NCI-H1417 (cell line): ENCODE measurements at places on chromosomes 1 and 21.

DNA sequence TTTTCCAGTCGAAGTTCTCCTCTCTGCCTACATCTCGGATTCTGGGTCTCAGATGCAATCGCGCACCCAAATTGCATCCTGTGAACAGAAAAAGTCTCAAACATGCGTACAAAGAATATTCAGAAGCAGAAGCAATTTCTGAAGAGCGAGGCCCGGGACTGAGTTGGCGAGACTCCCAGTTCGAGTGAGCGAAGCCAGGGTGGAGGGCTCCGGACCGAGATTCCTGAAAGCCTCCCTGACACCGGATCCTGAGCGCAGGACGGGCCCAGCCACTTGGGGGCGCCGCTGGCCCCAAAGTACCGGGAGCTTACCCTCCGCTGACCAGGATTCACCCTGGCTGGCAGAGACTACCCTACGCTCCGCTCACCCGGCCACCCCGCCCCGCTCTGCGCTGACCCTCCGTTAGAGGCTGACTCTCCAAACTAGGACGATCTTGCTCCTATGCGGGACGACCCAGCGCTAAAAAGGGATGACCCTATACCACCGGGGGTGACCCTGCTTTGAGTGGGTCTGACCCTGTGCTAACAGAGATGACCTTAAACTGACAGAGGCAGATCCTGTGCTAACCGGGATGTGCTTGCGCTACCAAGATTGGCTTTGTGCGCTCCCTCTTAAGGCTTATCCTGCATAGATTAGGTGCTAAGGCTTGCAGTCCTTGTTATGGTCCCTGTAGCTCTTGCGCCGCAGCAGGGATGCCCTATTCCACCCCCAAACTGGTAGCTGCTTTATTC is 12.1 kb downstream of the FOXD2 start:
- no peak for DNase-seq

DNA sequence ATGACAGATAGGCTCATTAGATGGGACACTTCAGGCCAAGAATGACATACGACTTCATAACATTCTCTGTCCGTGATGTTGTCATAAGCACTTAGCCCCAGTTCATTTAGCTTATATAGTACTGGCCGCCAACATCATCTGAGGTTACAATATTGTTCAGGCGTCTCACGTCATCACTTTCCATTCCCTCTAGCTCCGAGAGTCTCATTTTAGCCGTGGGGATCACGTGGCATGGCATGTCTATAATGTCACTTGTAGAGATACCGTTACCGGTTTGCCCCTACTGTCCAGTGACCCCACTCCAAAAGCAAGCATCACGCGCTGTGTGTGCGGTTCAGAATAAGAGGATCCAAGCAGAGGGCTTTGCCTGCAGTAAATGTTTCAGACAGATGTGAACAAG is 34.6 kb upstream of the HEATR1 start:
- DNase-seq, result no peak

- DNase-seq, result no peak
Measured at GRCh38 chr1:244881552-244882280, 17.4 kb upstream of the HNRNPU start.

DNA sequence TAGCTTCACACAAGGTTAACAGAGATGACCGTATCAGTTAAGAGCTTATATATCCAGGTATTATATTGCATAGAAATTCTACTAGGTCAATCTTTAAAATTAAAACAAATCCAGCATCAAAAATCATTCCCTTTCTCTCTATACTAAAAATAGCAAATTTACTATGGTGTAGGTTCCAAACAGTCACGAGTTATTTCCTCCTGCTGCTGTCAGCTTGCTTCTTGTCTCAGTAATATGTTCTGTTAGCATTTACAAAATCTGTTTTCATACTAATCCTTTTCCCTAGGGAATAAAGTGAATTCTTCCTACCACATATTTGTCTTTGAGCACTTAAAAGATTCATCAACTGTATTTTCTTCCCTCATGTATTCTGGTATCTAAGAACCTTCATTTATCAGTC is 2.5 kb downstream of the WDR26 start:
- DNase-seq, result no peak

- DNase-seq, result no peak
Measured at GRCh38 chr1:198919667-198920398, 281.0 kb downstream of the PTPRC start.

DNA sequence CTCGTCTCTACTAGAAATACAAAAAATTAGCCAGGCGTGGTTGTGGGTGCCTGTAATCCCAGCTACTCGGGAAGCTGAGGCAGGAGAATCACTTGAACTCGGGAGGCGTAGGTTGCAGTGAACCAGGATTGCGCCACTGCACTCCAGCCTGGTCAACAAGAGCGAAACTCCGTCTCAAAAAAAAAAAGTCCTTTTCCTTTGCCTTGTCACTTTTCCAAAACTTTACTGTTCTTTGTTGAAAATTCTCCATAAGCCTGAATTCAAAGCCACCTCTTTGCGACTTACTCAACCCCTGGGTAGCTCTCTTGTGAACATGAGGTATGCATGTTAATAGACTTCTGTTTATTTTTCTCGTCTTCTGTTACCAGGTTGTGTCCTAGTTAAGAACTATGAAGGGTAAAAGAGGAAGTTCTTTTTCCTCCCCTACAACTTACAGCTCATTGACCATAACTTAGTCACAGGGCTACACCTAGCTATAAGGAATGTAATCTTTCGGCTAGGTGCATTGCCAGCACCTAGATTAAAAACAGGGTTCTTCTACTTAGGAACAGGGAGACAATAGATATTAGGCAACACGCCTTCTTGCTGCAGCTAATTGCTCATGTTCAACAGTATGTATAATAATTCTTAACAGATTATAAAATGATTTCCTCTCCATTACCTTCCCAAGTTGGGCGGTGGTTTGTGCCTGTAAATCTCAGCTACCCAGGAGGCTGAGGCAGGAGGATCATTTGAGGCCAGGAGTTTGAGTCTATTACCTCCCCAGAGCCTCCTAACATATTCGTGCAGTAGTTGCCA is 40.9 kb downstream of the PTAFR start:
- no peak for DNase-seq

- peak; percentile 58 for DNase-seq
Measured at GRCh38 chr1:196355206-196355786, 252.9 kb downstream of the KCNT2 start.

DNA sequence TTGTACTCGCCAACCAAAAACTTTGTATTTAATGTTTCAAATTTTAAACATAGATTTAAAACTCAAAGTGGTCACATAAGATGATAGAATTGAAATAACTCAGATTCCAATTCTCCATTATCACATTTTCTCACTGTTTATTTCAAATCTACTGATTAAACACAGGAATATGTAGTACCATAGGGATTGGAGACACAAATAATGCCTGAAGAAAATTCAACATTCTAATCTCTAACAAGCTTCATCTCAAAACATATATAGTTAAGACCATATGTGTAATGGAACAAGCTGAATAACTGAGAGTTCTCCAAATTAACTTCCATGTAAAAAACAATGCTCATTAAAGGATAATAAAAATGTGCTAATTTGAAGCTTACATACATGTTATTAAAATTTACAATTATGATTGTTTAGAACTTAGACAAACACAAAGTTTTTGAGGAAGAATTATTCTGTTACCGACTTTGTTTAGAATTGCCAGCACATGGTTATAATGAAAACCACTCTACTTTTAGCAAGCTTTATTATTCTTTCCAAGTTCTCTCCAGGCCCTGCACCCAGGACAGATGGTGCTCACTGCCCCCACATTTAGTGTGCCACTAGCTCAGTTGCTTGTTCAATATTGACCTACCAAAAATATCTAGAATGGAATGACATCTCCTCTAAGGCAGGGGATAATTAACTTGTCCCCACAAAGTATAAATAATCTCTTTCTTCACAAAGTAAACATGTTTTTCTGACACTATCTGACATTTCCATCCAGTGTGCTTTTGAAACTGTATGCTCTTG is 467.2 kb downstream of the TTLL7 start:
- DNase-seq, result peak; percentile 58

GRCh38 chr21:8991088-8991907 is 1530.1 kb upstream of the TPTE start:
- DNase-seq, result no peak

GRCh38 chr1:112633628-112634027 is 14.0 kb downstream of the CAPZA1 start:
- DNase-seq, result no peak

- DNase-seq, result no peak
Measured at GRCh38 chr21:43835861-43836260, 29.2 kb upstream of the AGPAT3 start.

- DNase-seq, result no peak
Measured at GRCh38 chr1:168236836-168237611, 11.2 kb downstream of the SFT2D2 start.

DNA sequence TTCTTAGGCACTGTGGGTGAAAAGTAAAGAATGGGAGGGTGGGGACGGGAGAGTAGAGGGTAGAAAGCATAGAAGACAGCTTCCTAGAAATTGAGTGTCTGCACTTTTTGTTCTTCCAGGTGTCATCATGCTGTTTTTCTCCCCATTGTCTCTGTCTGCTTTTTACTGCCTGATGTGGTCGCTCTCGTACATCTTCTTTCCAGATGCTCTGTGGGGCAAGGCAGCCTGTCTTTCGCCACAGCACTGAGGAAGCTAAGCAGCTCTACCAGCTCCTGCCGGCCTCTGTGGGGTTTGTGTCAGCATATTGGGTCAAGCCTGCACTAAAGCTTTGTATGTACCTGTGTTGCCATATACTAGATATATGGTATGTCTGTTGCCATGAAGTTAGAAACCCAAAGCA is 13.2 kb downstream of the TMEM269 start:
- no peak for DNase-seq

DNA sequence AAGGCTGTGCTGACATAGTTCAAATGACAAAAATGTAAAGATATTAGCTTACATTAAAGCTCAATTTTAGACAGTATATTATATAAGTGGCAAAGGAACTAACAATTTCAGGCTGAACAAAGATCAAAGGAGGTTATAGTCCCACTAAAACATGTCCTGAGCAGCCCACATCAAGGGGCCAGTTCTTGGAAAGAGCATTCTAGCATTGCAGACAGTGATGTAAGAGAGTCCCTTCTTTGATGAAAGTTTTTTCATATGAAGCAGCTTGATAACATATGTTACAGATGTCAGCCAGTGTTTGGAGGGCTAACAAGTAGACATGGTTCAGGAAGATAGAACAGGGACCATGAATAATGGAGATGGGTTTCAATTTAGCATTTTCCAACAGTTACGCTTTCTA is 301.7 kb downstream of the NTNG1 start:
- DNase-seq, result no peak

GRCh38 chr1:213973129-213973528 is 14.6 kb upstream of the PROX1 start:
- no peak for DNase-seq

GRCh38 chr21:34812504-34813265 is 143.9 kb downstream of the CLIC6 start:
- DNase-seq, result peak; percentile 22

DNA sequence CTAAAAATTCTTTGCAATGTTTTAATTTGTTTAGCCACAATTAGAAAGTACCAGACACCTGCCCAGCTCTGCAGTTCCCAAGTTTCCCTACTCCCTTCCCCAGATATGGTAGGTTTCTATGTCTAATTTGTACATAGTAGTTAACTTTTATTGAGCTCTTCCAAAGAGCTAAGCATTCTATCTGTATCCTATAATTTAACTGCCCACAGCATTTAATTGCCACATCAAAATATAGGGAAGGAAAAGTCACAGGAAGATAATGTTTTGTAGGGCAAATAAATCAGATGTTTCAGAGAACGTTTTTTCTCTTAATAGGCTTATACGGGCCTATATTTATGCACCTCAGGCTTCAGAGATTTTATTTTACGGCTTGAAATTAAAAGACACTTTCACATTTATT is 15.7 kb upstream of the FMO3 start:
- DNase-seq, result no peak

DNA sequence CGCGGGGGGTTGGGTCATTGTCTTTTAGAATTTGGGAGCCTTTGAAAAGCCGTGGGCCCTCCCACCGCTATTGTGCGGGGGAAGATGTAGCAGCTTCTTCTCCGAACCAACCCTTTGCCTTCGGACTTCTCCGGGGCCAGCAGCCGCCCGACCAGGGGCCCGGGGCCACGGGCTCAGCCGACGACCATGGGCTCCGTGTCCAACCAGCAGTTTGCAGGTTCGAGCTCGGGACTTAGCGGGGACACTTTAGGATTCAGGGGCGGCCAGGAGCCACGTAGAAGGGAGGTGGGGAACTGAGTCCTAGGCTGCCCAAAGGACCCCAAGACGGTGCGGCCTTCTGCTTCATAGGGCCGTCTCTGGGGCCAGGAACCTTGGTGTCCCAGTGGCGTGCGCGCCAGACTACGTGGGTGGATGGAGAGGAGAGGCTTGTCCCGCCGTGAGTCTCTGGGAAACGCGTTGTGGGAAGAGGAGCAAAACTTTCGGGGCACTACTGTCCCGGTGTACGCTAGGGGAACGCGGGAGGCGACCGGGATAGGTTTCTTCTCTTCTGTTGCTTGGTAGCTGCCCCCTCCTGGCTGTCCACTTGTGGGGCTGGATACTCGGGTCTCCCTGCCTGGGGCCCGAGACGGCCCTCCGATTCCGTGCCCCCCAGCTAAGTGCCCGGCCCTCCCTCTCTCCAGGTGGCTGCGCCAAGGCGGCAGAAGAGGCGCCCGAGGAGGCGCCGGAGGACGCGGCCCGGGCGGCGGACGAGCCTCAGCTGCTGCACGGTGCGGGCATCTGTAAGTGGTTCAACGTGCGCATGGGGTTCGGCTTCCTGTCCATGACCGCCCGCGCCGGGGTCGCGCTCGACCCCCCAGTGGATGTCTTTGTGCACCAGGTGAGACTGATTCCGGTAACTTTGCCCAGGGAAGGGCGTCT is at the start of gene LIN28A:
Gene LIN28A, plus strand, starts transcription at position 112 of the 918 bp plus-strand sequence. Its CDS starts 75 bp downstream, at position 187.
- no peak for DNase-seq

- DNase-seq, result no peak
Measured at GRCh38 chr1:203522237-203522636, 28.3 kb downstream of the OPTC start.

GRCh38 chr1:88252745-88253144 is 431.3 kb upstream of the PKN2 start:
- DNase-seq, result no peak

- no peak for DNase-seq
Measured at GRCh38 chr1:210908257-210908656, 225.7 kb downstream of the KCNH1 start.

GRCh38 chr1:38064197-38064903 is 17.8 kb upstream of the POU3F1 start:
- no peak for DNase-seq

- no peak for DNase-seq
Measured at GRCh38 chr1:228396770-228397662, 9.6 kb downstream of the TRIM11 start.
